Inflammatory macrophage treated with lipopolysaccharide for 1 hour (primary cell): ENCODE measurements at places on chromosomes 1 and 21.
A peak's percentile ranks its signal among the peaks of the same experiment; 100 is the strongest.

GRCh38 chr1:54585181-54586066 is 37.4 kb downstream of the ACOT11 start:
- DNase-seq, result no peak

- DNase-seq, result peak; percentile 12
Measured at GRCh38 chr21:37686991-37687810, 229.1 kb downstream of the KCNJ6 start.

- DNase-seq, result no peak
Measured at GRCh38 chr1:172287208-172287607, 133.3 kb upstream of the C1orf105 start.

DNA sequence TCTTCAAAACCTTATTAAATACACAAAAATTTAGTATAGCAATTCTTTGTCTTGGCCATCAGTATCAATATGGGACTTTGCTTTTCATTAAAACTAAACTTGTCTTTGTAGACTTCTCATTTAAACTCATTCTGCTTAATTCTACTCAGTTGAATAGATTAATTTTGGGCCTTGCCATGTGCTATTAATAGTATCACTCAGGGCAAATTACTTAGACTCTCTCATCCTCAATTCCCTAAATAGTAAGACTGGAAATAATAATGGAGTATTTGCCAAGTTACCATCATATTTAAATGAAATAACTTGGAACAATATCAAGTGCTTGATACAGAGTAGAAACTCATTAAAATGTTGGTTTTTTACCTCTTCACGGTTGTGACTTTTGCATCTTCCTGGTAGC is 13.4 kb downstream of the HOOK1 start:
- no peak for DNase-seq

DNA sequence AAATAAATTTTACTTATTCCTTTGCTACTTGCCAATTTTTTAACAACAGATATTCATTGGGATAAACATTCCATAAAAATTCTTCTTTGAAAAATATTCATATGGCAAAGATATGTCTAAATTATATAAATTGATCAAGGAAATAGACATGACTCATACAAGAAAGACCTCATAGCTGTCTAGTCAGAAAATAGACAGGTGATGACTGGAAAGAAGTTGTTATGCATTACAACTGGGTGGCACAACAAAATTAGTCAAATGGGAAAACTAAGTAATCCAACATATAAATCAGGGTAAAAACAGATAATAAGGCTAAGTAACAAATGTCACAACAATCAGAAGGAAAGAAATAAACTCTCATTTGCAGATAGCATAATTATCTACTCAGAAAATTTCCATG is 92.0 kb downstream of the USH2A start:
- no peak for DNase-seq

DNA sequence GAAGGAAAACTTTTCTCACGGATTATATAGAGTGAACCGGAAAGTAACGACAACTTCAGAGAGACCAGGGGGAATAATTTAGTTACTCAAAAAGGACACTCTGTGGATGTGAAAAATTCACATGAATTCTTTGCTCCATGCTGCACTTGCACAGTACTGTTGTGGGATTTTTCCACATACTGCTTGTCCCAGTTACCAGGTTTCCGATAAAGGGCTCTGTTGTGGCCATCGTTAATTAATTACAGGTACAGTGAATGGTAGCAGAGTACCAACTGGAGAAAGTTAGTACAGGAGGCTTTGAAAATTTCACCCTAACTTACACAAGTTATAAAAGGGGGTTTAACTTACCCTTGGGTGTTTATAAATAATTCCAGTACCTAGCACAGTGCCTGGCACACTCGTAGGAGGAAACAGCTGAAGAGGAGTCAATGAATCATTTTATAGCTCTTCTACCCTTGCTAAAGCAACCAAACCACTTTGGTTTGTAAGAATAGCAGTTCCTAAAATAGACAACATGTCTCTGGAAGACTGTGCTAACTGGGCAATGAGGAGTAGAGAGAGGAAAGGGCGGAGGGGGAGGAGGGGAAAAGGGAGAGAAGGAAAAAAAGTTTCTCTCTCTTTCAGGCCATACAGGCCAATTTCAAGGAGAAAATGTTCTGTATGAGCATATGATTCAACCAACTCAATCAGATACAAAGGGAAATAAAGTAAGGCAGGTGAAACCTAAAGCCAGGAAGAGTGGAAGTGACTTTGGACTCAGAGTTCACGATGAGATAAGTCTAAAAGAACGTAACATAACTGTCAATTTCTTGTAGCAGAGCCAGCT is 98.3 kb upstream of the MAGI3 start:
- no peak for DNase-seq

GRCh38 chr1:202244841-202245261 is 51.3 kb downstream of the LGR6 start:
- no peak for DNase-seq

DNA sequence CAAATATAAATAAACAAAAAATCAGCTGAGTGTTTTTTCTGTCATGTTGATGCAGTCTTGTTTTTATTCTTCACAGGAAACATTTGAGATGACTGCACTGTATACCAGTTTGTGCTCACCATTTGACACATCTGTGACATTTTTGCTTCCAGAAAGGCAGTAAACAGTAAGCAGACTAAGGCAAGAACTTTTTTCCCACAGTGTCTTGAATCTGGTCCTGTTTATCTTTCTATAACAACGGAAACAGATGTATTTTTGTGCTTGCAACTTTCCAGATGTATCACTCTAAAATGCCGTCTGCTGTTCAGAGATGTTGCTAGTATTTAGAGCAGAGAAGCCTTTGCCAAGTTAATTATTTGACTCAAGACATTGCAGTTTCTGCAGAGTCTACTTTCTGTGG is 105.5 kb downstream of the ZC3H11B start:
- no peak for DNase-seq

DNA sequence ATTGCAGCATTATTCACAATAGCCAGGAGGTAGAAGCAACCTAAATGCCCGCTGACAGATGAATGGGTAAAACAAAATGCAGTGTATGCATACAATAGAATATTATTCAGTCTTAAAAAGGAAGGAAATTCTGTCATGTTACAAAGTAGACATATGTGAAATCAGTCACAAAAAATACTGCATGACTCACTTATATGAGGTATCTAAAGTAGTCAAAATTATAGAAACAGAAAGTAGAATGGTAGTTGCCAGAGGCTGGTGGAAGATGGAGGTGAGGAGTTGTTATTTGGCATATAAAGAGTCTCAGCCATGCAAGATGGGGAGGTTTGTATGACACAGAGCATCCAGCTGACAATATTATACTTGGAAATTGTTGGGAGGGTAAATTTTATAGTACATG is 43.0 kb upstream of the EGLN1 start:
- DNase-seq, result peak; percentile 29

DNA sequence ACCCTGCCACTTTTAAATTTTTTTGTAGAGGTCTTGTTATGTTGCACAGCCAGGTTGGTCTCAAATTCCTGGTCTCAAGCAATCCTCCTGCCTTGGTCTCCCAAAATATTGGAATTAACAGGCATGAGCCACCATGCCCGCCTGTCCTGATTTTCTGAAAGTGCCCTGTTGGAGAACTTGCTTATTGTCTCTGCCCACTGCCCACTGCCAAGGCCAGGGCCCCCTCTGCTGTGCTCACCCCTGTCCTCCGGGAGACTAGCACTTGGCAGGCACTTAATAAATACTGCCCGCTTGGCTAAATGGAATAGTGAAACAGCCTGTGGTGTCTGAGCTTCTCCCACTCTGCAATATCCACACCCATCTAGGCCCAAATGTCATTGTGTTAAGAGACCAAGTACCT is 35.7 kb downstream of the CTNNBIP1 start:
- DNase-seq, result no peak

DNA sequence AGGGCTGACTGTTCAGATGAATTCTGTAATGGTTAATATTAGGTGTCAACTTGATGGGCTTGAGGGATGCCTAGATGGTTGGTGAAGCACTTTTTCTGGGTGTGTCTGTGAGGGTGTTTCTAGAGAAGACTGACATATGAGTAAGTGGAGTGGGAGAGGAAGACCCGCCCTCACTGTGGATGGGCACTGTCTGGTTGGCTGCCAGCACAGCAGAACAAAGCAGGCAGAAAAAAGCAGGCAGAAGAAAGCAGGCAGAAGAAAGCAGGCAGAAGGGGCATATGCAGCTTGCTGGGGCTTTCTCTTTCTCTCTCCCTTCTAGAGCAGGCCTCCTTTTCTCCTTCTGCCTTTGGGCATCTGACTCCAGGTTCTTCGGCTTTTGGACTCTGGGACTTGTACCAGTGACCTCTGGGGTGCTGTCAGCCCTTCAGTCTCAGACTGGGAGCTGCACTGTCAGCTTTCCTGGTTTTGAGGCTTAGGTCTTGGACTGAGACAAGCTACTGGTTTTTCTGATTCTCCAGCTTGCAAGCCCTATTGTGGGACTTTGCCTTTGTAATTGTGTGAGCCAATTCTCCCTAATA is 42.9 kb upstream of the CD2 start:
- no peak for DNase-seq

GRCh38 chr1:57410508-57410907 is 13.4 kb downstream of the DAB1 start:
- DNase-seq, result no peak

GRCh38 chr1:164876398-164877116 is 317.6 kb downstream of the PBX1 start:
- no peak for DNase-seq

DNA sequence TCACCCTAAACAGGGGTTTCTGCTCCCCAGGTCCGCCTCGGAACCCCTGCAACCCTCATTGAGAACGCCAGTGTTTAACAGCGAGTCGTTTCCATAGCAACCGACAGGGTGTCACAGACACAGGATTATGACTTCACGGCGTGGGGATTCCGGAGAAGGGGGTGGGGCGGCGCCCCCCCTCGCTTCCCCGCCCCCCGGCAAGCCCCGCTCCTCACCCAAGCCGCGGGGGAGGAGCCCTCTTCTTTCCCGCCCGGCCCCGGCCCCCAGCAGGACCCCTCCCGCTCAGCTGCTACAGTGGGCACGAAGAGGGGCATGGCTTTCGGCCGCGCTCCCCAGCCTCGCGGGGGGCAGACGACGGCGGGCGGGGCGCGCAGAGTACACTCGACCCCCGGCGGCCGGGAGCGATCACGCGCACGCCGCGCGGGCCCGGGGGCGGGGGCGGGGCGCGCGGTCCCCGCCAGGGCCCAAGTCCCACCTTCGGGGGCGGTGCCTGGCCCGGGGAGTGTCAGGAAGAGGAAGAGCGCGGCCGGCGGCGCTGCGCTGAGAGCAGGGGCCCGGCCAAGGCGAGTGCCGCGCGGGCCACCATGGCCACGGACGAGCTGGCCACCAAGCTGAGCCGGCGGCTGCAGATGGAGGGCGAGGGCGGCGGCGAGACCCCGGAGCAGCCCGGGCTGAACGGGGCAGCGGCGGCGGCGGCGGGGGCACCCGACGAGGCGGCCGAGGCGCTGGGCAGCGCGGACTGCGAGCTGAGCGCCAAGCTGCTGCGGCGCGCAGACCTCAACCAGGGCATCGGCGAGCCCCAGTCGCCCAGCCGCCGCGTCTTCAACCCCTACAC is at the start of gene EFHD2:
EFHD2 (plus strand) TSS at position 501 of the 835 bp plus-strand sequence; CDS start at position 585, 84 bp downstream.
- DNase-seq, result peak; percentile 95

GRCh38 chr1:222331340-222331739 is 216.6 kb downstream of the HHIPL2 start:
- DNase-seq, result no peak

DNA sequence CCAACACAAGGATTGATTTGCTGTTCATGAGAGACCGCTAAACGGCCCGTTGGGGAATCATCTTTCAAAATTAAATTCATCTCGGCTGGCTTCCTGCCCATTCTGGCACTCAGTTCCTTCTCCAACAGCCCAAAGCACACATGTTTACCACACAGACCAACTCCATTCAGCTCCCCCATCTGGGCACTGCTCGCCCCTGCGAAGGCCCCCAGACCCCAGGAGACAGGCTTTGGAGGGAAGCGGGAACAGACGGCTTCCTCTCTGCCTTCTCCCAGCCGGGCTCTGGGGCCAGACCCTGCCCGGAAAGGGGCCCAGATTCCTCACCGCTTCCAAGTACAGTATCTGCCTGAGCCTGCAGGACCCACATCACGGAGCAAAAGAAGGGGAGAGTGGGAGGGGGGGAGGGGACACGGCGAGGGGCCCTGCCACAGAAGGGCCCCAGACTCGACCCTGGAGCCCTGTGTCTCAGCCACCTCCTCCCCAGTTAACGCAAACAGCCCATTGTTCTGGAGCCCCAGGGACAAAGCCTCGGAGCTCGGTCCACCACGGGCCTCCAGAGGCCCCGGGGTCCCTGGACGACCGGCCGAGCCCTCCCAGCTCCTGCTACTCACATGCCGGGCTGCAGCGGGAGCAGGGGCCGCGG is 660 bp downstream of the MEGF6 start:
- DNase-seq, result no peak

DNA sequence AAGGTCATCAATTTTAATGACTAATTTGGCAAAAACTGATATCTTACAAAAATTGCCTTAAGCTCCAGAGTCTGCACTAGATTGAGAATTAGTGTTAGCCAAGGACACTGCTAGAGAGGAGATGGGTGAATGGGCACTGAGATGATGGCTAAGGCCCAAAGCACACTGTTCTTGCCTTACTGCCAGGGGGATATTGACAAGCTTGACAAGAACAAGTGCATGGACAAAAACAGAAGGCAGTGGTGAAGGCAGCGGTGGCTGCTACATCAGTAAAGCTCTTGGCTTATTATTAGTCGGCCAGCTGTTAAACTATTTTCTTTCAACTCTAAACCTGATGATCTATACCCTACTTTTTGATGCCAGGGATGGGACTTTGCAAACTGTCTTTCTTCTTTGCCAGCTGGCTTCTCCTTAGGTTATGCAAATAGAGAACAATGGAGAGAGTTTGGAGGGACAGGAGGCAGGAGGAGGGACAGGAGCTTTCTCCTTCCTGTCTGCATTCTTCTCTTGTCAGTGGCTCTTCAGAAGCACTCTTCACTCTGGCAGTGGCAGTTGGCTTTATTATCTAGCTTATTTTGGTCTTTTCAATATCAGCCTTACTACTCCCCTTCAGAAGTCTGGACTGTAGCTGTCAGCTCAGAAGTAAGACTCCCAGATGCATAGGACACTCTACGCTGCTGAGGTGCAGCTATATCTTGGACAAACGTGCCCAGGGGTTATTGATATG is 853.5 kb upstream of the TMPRSS15 start:
- no peak for DNase-seq

- DNase-seq, result no peak
Measured at GRCh38 chr21:41548781-41549180, 40.8 kb upstream of the TMPRSS2 start.
